ENCODE measurements at places on chromosomes 4 and X.

- no peak for DNase-seq
Measured at GRCh38 chr4:75056277-75056676, 123.4 kb downstream of the PARM1 start.

- no peak for DNase-seq
Measured at GRCh38 chrX:25052798-25053534, 37.2 kb upstream of the ARX start.

- no peak for DNase-seq
Measured at GRCh38 chrX:69094977-69095669, 70.1 kb downstream of the PJA1 start.

DNA sequence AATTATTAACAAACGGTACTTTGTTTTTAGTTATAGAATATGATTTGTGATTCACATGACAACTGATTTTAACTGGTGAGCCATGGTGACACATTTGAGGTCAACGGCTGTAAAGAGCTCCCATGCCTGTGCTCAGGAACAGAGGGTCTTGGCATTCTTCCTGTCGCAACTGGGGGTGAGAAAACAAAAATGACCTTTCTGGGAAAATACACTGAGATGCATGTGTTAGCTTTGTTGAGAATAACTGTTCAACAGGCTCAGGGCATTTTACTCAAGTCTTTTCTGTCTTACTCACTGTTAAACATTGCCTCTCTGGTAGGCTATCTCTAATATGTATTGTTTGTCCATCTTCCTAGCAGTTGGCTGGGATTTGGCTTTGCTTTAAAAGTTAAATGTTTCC is 57.1 kb upstream of the HPGD start:
- no peak for DNase-seq

GRCh38 chr4:52019936-52020657 is at the start of gene LRRC66:
LRRC66 (minus strand) TSS chr4:52020363; CDS start chr4:52017613, 2,750 bp downstream.
- no peak for DNase-seq

DNA sequence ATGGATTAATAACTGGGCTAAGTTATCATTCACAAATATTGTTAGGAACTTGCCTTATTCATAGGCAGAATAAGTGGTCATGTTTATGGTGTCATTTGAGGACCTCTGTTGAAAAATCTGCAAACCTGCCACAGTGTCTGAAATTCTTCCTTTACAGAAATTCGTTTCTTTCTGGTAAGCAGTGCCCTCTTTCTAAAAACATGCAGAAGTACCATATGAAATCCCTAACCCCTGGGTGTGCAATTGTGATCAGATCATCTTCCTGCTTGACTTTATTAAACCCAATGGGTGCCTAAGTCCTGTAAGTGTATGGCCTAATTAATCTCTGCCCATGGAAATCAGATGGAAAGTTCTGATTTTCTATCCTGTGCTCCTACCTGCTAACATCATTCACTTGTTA is 4.4 kb upstream of the HTATSF1 start:
- no peak for DNase-seq

GRCh38 chr4:118807659-118808058 is 28.3 kb downstream of the SEC24D start:
- no peak for DNase-seq

- no peak for DNase-seq
Measured at GRCh38 chr4:108589961-108590360, 30.4 kb upstream of the RPL34 start.

DNA sequence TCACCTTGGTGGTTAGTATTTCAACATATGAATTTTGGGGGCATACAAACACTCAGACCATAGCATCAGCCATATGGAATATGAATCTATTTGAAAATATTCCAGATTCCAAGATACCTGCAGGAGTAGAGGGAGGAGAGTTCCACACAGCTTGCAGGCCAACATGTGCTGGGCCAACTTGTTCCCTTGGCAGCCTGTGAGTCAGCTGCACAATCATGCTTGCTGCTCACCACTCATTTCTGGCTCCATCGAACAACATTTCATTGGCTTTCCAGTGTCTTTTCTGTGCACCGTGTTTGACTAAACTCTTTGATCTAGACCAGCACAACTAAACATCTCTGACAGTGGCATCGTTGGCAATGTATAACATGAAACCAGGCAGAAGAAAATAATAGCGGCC is 282.5 kb upstream of the RASGEF1B start:
- DNase-seq, result no peak

DNA sequence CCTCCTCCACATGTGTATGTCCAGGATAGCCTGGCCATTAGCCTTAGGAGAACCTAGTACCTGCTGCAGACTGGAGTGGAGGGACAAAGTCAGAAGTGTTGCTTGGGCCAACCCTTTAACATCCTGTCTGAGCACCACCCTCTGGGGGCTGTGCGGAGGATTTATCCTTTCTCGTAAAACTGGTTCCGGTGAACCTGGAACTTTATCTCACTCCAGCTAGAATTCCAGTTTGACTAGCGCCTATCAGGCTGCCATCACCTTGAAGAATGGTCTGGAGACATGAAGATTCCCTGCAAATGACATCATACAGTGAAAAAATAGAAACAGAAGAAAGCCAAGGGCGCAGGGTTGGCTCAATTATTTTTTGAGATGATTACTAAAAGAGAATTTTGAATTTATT is 4.0 kb downstream of the TCEAL8 start:
- no peak for DNase-seq

DNA sequence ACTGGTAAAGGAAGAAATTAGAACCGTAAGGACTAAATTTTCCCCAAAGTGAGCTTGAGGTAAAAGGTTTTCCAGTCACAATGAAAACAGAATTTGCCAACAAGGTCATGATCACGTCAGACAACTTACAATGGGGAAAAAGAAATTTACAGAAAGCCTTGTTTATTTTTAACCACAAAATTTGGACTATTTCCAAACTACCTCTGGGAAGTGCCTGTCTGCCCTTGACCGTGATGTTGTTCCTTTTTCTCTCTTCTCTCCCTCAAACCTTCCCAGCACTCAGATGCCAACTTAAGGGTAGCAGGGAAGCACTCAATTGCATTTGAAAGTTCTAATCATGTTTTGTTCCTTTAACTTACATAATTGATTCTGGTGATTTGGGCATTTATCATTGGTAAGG is 32.5 kb downstream of the MEPE start:
- no peak for DNase-seq

- DNase-seq, result no peak
Measured at GRCh38 chr4:946517-947471, 14.5 kb downstream of the TMEM175 start.

DNA sequence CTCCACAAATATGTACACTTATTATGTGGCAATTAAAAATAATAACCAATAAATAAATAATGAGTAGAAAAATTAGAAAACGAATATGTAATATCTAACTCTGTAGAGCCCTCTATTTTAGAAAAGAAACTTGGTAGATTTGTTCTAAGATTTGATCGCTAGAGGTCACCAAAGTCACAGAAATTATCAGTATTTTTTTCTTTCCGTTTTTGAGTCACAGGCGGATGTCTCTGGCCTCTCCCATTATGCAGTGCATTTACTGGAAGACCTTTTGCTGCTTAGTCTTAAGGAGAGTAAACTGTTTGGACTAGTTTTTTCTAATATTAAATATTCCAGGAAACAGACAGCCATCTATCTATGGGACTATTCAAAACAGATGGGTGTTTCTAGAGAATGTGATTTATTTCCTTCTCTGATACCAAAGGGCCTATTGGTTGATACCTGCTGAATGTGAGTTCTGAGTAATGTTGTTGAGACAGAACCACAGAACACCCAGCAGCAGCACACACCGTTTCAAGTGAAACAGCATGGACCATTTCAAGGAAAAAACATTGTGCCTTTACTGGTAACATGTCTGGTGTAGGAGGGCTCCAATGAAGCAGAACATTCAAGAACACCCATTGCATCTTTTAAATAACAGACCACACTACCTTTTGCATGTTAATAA is 34.0 kb upstream of the GYPA start:
- peak; percentile 69 for DNase-seq

DNA sequence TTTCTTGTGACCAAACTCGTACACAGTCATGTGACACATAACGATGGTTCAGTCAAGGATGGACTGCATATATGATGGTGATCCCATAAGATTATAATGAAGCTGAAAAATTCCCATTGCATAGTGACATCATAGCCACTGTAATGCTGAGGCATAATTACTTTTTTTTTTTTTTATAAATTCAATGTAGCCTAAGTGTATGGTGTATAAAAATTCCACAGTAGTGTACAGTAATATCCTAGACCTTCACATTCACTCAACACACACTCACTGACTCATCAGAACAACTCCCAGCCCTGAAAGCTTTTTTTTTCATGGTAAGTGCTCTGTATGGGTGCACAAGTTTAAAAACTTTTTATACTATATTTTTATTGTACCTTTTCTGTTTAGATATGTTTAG is 105.0 kb downstream of the AREG start:
- DNase-seq, result no peak

DNA sequence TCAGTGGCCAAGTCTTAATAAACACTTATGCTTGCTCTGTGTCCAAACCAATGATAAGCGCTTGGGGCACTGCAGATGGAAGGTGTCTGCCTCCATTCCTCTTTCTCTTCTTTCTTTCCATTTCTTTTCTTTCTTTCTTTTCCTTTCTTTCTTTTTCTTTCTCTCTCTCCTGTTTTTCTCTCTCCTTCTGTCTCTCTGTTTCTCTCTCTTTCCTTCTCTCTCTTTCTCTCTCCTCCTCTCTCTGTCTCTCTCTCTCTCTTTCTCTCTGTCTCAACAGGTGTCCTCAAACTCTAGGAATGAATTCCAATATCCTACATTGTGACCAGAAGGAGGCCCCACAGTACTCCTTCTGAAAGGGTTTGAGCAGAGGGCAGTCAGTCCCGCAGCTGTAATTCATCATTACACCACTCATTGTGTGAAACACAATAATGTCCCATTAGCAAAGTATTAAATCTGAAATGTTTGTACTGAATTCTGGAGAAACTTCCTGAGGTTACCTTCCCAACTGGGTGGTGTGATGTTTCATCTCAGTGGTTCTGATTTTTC is 66.5 kb upstream of the PAGE1 start:
- DNase-seq, result no peak

GRCh38 chr4:145781351-145781750 is 101.4 kb downstream of the C4orf51 start:
- DNase-seq, result no peak

DNA sequence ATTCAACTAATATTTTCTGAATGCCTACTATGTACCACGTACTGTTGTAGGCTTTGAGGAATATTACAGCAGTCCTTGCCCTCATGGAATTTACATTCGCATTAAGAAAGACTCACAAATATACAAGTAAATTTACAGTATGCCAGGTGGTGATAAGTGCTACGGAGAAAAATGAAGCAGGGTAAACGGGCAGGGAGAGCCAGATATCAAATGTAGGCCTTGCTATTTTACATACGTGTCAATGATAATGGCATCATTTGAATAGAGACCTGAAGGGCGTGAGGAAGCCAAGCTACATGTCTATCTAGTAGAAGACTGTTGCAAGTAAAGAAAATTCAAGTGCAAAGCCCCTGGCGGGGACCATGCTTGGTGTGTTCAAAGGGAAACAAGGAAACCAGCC is 65.2 kb downstream of the AMMECR1 start:
- no peak for DNase-seq

DNA sequence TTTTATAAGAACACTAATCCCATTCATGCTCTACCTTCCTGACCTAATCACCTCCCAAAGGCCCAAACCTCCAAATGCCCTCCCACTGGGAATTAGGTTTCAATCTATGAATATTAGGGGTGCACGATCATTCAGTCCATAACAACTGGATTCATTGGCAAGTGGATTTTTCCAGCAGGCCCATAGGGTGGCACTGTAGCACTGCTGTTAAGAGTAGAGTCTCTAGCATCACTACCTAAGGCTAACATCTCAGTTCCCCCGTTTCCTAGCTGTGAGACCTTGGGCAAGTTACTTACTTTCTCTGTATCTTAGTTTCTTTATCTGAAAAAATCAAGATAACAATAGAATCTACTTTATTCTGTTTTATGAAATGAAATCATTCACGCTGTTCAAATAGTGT is 315.8 kb downstream of the STIM2 start:
- peak; percentile 14 for DNase-seq

- no peak for DNase-seq
Measured at GRCh38 chr4:16883806-16884205, 14.6 kb downstream of the LDB2 start.

DNA sequence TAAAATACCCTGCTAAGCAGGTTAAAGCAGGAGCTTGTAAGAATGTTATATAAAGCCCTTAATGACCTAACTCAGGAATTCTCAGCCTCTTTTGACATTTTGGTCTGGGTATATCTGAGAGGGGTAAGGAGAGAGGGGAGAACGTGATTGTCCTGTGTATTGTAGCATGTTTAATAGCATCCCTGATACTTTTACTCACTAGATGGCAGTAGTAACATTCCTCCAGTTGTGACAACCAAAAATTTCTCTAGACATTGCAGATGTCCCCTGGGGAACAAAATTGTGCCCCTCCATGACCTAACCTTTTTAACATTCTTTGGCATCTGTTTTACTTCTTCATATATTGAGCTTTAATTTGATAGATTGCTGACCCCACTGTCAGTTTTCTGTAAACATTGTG is 17.9 kb downstream of the SMARCA5 start:
- DNase-seq, result peak; percentile 11

GRCh38 chr4:76699751-76700310 is 198.1 kb downstream of the SOWAHB start:
- no peak for DNase-seq

DNA sequence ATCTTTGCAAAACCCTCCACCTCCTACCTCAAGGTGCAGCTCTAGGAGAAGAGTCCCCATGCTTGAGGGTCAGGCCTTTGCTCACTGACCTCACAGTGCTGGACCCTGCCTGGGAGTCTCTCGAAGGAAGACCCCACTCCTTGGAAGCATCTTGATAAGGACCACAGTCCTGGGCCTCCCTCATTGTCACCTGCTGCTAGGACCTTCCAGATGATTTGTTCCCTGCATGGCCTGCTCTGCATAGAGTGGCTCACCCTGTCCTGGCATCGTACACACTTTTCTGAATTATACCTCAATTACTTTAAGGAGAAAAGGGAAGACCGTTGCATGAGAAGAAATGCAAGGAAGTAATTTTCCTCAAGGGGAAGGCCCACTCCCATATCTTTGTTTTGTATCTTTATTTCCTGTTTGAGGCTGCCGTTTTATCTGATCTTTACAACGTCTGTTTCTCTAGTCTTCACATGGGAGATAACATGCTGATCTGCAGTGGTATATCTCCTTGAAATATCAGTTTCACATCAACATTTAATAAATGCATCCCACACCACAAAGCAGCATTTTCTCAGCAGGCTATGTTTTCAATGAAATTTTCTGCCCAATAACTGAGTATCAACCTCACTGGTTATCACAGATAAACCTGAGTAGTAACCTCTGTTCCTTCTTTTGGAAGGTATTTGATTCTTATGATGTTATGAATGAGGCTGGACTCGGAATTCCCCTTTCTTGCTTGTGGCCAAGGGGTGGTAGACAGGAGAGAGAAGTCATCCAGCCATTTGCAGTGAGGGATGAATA is 15.0 kb upstream of the AKAP17A start:
- peak; percentile 42 for DNase-seq

DNA sequence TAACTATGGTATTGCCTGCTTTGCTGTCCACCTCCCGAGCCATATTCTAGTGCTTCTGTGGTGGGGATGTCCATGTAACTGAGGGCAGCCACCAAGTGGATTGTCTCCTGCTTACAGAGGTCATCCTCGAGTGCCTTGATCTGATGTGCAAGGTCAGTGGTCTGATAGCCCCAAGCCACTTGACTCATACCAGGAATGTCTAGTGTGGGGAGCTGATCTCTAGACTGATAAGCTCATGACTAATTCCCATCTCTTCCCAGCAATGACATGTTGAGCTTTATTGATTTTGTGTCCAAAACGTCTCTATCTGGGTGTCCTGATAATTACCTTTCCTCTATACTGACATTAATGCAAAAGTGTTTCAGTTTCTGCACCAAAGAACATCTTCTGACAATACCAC is 168.4 kb upstream of the WDR1 start:
- no peak for DNase-seq

Data from activated CD4-positive, alpha-beta T cell treated with anti-CD3 and anti-CD28 coated beads, Interleukin-2, Interleukin-6, amounts not matched to agents 100 ng/mL and 50 ng/mL, durations not matched to agents 16 hours and 8 hours (primary cell).